ENCODE measurements at places on chromosomes 6 and 20.
A peak's percentile ranks its signal among the peaks of the same experiment; 100 is the strongest.

DNA sequence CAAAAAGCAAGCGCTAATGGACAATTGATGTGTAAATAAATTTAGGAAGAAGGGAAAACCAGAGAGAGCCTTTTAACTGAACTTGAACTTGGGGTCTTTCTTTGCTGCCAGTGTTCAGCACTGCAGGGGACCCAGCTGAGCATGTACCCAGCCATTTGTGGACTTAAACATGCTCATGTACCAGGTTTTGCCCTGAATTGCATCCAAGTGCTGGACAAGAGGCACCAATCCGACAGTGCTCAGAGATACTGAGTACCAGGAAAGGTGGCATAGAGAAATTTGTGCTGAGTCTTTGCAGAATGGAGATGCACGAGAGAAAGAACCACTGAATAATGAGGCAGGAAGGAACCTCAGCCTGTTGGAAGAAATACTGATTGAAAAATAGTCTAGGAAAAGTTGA lies 16.0 kb downstream of the AKAP12 start:
- DNase-seq = no peak

- no peak for DNase-seq
These were observed 126.4 kb upstream of the CD93 start for GRCh38 chr20:23212464-23212995.

DNA sequence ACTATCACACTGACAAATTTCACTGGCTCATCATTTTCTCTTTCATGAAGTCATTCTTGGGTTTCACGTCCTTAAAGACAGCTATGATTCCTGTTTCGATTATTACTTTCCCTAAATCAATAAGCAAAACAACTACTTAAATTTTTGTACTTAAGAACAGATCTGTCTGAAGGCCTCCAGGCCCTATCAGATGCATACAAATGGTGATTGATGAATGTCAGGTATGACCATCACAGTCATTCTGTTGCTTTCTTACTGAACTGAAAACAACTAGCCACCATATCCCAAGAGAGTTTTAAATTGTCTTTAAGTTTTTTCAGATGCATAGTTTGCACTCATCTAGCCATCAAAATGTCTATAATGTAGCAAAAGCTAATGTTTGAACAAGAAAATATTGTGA lies 20.9 kb upstream of the HTR1E start:
- no peak for DNase-seq

DNA sequence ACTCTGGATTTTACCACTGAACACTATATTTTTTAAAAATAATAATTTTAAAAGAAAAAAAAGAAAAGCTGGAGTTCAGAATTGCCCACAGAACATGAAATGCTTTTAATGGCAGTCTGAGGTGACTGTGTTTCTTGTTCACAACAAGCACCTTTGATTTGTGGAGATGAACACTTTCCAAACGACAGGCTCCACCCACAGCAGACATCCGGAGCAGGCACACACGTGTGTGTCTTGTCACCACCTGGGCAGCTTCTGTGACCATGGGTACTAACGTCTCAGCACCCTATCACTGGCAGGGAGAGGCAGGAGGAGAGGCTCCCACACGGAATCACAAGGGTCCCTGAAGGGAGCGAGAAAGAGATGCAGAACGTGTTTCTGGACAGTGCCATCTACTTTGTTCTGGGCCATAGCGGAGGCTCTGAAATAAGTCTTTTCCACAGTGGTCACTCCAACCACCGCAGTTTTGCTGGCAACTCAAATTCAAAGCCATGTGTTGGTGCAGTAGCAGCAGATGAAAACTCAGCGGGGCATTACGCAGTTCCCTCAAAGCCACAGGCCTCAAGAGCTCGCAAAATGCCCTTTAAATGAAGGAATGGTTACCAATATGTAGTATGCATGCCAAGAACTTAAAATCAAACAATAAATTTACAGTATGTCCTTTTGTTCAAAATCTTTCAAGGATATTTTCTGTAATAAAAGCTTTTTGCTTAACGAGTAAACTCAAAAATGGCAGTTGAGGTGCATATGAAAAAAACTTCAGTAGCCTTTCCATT lies 242.2 kb downstream of the FOXC1 start:
- DNase-seq = no peak

DNA sequence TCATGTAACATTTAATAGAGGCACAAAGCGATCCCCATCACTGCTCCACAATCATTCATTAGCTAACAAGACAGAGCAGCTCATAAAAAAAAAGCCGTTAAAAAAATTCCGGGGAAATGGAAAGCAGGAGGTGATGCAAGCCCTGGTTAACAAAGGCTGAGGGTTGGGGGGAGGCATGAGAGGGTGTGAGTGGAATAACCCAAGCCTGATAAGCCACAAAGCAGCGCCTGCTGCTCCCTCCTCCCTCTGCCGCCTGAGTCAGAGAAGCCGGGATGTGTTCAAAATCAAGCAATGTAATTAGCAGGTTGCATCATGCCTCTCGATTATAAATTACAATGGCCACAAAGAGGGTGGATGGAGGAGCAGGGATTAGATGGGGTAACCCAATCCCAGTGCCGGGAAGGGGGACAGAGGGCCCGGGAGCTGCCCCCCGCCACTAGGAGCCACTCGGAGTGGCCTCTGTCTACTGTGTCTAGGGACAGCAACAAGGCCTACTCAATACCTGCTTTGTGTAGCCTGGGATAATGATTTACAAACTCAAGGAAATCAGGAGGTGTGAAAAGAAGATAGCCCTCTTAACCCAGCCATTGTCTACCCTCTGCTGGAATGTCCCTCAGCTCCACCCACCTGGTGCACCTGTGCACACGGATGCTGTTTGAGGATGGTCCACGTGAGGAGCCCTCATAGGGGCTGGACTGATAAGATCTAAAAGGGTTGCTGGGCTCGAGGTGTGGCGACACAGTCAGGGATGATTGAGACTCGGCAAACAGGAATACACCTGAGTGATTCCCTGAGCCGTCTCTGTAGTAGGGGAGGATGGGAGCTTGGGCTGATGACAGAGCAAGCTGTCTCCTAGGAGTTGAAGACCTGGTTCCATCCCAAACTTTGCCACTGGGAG lies 156.9 kb downstream of the VEGFA start:
- no peak for DNase-seq

GRCh38 chr6:168774381-168774780 lies 333.4 kb downstream of the SMOC2 start:
- no peak for DNase-seq

DNA sequence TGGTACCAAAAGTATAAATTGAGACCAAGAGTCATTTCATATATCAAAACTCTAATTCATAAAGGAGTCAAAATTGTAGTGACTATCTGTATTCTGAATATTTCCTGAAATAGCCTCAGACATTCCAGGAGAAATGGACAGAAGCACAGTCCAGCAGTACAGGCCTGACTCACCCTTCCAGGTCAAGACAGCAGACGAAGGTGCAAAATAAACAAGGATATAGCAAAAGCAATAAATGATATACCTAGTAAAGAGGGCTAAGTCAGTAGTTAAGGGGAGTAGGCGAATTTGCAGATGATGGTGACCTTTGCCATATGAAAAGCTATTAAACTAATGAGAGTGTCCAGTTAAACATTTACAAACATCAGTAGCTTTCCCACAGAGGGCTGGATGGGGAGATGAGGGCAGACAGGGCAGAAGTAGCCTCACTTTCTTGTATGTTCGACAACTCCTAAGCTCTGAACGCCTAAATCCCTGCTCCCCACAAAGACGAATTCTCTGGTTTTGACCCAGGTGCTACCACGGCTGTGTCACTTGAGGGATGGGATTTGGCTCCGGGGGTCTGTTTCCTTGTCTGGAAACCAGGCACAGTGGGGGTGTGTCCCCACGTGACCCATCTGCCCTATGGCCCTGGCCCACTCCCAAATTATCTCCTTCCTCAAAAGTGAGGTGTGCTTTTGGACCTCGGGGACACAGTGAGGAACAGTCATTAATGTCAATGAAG lies 3.6 kb upstream of the SLC52A3 start:
- DNase-seq = no peak

DNA sequence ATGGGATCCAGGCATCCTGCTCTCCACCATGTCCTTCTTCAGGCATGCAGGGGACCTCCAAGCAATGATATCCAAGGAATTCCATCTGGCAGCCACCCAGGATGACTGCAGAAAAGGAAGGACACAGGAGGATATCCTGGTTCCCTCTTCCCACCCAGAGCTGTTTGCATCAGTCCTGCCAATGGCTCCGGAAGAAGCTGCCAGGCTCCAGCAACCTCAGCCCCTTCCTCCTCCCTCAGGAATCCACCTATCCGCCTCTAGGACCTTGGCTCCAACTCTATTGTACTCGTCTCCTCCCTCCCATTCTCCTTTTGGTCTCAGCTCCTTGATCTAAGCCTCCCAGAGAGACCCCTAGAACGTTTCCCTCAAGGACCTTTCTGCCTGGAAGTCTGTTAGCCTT lies 733 bp upstream of the PSORS1C2 start:
- DNase-seq = no peak

DNA sequence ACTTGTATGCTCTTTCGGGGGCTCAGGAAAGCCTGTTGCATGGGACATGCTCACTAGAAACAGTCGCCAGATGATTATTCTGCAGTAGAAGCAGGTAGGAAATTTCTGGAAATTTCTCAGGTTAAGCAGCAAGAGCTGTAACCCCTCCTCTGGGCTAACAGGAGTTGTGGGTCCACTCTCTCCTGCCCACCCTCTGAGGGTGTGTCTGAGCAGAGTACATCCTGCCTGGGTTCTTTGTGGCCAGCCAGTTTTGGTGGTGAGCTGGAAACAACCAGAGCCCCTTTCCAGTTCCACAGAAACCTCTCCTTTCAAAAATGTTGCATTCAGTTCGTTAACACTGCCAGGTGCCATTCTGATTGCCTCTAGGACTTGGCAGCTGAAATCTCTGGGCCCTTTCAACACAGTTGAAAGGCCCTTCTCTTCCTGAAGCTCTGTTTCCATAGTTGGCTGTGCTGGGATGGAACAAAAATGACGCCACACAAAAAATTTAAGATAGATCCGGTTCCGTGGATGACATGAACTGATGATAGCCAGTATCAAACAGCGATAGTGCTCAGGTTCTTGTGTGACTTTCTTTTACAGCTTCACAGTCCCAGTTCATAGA lies 38.5 kb downstream of the PLCG1 start:
- DNase-seq = no peak

GRCh38 chr20:6692566-6693173 lies 74.8 kb upstream of the BMP2 start:
- DNase-seq = peak; percentile 26

DNA sequence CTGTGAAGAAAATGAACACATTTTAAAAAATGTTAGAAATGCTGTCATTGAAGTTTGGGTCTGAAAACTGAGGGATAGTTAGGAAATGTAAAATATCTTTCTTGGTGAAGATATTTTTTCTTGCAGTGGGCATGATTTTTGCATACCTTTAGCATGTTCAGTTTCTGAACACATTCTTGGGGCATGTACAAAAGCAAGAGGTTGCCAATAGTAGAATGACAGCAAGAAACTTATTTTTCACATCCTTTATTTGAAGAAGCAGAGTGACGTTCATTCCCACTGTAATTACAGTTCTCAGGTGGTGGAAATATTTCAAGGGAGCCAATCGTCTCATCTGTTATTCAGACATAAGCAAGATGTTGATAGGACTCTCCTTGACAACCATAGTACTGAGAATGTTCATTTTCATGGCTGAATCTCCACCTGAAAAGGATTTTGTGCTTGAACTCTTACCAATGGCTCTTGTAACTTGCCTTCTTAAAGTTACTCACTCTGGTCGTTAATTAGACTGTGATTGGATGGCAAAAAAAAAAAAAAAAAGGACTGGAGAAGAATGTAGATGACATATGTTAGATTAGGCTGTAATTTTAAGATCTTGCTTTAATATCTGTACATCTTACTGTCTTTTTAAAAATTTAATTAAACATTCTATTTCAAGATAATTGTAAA lies 74.4 kb downstream of the DOK5 start:
- DNase-seq = no peak

- DNase-seq = no peak
These were observed 197.3 kb downstream of the CLVS2 start for GRCh38 chr6:123193298-123193697.

DNA sequence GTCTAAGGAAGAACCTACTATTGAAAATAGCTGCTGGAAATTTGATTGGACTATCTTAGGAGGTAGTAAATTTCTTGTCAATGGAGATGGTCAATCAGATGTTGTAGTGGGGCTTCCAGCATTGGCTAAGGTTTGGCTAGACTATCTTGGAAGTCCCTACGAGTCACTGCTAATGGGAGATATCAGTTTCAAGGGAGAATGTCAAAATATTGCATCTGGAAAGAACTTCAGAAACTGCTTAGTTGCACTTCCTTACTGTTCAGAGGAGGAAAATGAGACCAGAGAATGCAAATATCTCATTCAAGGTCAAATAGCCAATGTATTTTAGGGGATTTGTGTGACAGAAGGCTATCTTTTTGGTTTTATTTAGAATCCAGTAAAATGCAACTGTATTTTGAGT lies 53.5 kb upstream of the CCN2 start:
- DNase-seq = no peak

DNA sequence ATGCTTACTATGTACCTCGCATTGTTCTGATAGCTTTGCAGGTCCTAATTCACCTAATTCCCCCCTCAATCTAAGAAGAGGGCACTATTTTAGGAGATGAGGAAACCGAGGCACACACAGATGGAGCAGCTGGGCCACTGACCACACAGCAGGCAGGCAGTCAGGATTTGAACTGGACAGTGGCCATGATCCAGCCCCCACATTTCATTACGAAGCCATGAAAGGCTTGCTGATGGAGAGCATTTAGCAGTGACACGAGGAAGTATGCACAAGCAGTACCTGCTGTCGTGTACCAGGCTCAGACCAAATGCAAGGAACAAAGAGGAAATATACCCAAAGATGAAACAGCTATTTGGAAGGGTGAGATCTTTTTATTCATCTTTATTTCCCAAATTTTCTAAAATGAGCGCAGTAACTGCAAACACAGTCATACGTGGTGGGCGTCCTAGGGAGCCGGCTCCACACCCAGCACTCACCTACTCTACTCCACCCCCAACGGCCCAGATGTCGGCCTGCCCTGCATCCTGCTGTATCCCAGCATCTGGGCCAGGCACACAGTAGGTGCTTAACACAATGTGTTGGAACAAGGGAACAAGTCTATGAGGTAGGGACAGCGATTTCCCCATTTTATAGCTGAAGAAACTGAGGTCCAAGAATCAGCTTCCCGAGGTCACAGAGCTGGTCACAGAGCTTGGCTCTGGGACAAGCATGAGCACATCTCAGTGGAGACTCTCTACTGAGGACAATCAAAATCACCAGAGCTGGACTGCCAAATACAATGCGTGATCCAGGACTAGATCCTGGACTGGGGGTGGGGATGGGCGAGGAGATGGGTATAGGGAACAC lies 15.0 kb downstream of the PREX1 start:
- DNase-seq = no peak

- no peak for DNase-seq
These were observed 52.4 kb downstream of the TTI1 start for GRCh38 chr20:37980876-37981275.

GRCh38 chr6:145627451-145627850 lies 107.9 kb downstream of the EPM2A start:
- no peak for DNase-seq

GRCh38 chr20:58695084-58695722 lies 2.6 kb downstream of the NPEPL1 start:
- no peak for DNase-seq
